ENCODE measurements at places on chromosomes 5 and 9.

DNA sequence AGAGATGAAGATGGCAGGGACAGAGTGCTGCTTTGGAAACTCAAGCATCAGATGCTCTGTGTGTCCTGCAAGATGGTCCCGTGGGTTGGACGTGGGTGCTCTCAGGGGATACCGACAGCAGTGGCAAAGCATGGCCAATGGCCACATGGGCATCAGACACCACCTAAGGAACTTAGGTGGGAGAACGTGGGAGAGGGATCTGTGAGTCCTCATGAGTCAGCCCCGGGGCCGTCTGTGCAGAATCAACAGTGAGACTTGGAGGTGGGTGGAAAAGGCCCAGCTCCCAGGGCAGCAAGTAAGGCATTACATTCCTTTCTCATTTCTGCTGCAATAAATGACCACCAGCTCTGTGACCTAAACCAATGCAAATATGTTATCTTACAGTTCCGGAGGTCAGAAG is 77.0 kb downstream of the RAD23B start:
- DNase-seq = no peak

GRCh38 chr9:99752417-99753109 is 69.1 kb upstream of the NR4A3 start:
- DNase-seq = no peak

DNA sequence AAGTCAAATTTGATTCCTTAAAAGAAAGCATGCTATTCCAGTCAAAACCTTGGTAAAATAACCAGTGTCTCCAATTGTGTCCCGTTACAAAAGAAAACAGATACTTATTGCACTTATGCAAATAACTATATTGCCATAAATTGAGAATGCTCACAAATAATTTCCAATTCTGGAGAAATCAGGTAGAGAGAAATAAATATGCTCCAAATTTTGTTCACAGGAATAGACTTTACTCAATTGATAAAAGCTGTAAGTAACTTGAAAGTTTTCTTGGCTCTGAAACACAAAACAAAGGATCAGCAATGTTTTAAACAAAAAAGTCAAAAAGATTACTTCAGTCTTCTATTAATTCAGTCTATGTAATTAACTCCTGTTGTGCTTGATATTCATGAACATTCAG is 7.8 kb upstream of the DTWD2 start:
- no peak for DNase-seq

- DNase-seq = peak; percentile 85
Measured at GRCh38 chr5:43042626-43043399, 2.7 kb upstream of the ANXA2R start.

DNA sequence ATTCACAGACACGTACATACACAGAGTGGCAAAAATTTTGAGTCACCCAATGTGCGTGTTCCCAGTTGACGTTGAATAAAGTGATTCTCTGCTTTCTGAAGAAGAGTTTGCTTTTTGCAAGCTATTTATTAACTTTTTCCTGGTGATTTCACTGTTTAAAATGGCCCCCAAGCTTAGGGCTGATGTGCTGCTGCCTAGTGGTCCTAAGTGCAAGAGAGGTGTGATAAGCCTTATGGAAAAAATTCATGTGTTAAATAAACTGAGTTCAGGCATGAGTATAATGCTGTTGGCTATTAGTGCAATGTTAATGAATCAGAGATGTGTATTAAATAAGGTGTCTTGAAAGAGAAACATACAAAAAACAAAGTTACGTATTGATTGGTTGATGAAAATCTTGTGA is 16.9 kb downstream of the CSNK1G3 start:
- no peak for DNase-seq

Measured in activated CD8-positive, alpha-beta memory T cell treated with anti-CD3 and anti-CD28 coated beads, Interleukin-2, amount 50 U/mL, for 48 hours (primary cell).